Stimulated activated CD4-positive, alpha-beta T cell treated with anti-CD3 and anti-CD28 coated beads, Interleukin-4, amount 100 ng/mL, for 4 hours (primary cell): ENCODE measurements at places on chromosomes 4 and X.

- DNase-seq = no peak
Observed at GRCh38 chrX:129724754-129725153, 14.0 kb upstream of the XPNPEP2 start.

GRCh38 chrX:18582910-18583493 is 88.9 kb downstream of the RS1 start:
- DNase-seq = no peak

DNA sequence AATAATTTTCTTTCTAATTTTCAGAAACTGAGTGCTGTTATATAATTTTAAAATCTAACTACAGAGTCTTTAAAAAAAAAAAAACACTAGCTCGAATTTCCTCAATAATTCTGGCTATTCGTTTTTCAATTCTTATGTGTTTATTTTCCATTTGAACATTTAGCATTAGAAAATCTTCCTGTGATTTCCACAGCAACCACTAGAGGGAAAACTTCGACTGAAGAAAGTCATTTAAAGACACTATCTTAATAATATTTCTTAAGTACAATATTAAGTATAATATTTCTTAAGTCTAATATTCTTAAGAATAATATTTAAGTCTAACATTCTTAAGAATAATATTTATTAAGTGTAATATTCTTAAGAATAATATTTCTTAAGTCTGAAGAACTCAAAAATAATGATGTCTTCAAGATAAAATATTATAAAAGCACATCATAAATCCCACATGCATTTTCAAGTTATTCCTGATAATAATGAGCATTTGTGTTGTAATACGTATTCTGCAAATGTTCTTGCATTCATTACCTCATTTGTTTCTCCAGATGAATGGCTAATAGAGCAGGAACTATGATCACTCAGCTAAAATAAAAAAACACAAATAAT is 118.4 kb upstream of the WDR17 start:
- DNase-seq = no peak

DNA sequence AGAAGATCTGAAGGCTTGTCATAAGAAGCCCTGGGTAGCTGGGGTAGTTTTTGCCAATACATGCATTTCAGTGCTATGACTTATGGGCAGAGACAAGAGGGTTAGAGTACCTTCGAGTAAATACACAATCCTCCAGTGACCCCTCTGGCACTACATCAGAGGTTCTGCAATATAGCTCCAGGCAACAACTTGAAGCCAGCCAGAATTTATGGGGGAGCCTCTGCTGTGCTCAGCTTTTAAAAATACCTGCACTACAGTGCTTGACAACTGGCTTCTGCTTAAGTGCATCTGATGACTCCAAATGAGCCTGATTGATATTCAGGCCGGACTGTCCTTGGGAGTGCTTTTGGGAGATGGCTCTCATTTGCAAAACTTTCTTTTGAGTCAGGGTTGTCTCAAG is 44.9 kb upstream of the SMAD1 start:
- no peak for DNase-seq

DNA sequence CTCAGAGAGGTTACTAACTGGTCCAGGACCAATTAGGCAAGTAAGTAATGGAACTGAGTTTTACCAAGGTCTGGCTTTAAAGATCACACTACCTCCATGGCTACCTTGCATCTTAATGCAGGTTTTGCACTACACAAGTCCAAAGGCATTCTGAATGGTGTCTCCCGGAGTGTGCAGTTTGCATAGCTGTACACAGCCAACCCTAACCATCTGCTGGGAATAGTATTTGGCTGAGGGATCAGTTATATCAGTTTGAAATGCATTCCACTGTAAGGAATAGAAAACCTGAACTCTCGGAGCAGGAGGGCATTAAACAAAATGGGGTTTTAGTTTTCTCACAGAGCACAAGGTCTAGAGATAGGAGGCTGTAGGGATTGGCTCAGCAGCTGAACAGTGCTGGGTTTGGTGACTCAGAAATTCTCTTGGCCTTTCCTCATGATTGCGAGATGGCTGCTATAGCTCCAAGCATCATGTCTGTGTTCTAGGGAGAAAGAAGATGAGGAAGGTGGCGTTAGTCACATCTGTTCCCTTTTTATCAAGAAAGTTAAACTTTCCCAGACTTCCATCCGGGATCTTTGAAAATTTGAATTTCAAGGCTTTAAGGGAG is 177.1 kb downstream of the NHS start:
- no peak for DNase-seq

DNA sequence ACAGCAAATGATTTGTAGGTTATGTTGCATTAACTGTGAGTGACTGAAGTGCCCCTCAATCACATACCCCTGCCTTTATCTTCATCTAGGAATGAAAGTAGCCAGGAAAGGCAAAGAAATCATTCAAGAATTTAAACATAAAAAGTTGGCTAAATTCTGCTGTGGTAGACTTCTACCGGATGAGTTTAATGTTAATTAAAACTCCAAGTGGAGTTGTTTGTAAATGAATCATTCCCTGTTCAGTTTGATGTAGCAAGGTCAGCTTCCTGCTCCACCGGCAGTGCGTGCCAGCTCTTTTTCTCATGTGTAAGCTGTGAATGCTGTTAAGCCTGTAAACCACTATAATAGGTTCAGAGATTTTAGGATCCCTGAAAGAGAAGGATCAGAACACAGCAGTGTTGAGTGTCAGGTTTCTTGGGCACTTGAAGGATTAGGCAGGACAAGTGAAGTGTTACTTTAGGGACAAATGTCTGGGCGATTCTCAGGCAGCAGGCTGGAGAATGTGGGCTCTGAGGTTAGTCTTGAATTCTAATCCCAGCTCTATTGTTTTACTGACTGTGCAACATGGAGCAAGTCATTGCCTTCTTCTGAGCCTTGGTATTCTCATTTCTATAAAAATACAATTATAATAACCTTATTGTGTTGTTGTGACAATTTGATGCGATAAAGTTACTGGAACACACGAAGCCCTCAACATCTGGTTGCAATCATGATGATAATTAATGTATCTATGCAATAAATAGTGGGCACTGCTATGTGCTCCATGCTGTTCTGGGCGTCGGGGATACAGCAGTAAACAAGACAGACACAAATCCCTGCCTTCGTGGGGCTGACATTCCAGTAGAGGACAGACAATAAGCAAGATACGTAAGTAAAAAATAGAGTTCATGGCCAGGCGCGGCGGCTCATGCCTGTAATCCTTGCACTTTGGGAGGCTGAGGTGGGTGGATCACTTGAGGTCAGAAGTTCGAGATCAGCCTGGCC is 112.0 kb downstream of the SHROOM3 start:
- no peak for DNase-seq

- DNase-seq = no peak
Observed at GRCh38 chr4:18777190-18777930, 755.8 kb upstream of the LCORL start.

- no peak for DNase-seq
Observed at GRCh38 chrX:110987292-110987691, 108.7 kb upstream of the PAK3 start.

DNA sequence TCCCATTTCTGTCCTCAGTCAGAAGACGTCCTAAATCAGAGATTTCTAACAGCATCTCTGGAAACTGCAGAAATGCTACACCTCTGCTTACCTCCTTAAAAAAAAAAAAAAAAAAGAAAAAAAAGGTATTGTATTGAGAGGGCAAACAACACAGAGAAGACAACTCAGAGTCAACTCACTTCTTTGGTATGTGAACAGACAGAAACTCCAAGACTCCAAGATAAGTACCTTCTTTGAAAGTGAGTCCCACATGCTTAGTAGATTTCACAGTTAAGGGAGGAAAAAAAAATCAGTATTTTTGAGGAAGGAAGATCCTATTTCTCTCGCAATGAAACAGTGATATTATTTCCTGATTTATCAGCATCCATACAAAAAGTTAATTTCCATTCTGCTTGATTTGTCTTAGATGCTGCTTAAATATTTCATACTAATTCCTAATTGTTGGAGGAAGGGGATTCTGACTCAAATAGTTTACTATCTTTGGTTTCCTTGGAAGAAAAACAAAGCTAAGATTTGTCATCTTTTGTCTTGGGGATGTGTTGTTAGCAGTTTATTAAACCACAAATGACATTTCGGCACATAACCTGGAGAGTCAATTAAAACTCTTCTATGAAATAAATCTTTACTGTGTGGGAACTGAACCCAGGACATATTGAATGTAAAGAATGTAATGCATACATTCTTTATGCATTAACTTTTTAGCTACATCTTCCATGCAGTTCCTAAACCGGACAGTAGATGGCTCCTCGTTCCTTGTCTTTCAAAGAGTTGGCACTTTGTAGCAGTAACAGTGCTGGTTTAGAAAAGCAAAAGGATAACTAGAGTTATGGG is 4.7 kb downstream of the RASGEF1B start:
- peak; percentile 57 for DNase-seq

DNA sequence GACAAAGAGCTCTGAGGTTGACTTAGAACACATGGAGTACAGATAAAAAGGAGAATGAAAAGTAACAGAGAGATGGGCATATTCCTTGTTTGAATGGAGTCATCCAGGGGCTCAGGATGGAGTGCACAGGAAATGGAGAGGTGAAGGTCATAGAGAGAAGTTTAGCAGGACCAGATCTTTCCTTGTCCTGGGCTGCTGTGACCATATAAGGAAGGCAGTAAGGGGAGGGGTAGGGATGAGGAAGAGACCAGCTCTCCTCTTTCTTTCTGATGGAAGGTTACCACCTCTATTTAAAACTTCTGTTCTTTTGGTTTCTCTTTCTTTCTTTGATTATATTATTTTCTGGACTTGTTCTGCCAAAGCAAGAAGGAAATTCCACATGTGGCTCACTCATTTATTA is 27.0 kb downstream of the AR start:
- no peak for DNase-seq

GRCh38 chrX:133482056-133482952 is 67.0 kb upstream of the GPC4 start:
- DNase-seq = no peak

GRCh38 chr4:101989551-101989950 is 199.0 kb downstream of the BANK1 start:
- DNase-seq = no peak

- DNase-seq = no peak
Observed at GRCh38 chr4:78661086-78661690, 109.6 kb downstream of the ANXA3 start.

DNA sequence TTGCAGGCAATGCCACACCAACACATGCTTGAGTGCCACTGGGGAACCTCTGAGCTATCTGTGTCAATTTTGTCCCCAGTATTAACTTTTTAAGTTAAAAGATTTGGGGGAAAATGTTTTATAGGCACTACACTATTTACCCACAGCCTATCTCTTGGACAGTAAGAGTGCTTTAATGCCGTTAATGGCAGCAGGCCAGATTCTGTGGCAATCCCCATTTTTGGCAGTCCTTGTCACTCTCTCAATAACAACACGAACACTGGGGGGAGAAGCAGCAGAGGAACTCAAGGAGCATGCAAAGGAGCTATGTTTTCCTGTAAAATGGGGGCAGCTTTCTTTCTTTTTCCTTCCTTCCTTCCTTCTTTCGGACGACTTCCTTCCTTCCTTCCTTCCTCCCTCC is 168.6 kb downstream of the NSUN7 start:
- DNase-seq = no peak

GRCh38 chr4:159006202-159006601 is 96.7 kb upstream of the RAPGEF2 start:
- no peak for DNase-seq

- DNase-seq = no peak
Observed at GRCh38 chr4:17921451-17921850, 100.1 kb downstream of the LCORL start.

DNA sequence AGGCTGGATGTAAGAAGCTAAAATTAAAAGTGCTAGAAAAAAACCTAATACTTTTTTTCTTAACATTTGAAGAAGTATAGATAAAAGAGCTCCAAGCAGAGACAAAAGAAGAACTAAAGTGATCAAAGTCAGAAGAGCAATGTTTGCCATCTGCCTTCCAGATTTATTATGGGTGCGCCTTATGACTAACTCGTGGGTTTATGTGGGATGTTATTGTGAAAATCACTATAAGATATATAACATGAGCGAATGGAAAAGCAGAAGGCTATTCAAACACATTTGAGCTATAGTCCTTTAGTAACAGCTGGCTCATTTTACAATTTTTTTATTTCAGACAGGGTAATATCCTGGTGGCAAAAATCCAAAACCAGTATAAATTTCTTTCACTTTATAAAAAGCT is 1040.7 kb downstream of the RAPGEF2 start:
- DNase-seq = no peak

DNA sequence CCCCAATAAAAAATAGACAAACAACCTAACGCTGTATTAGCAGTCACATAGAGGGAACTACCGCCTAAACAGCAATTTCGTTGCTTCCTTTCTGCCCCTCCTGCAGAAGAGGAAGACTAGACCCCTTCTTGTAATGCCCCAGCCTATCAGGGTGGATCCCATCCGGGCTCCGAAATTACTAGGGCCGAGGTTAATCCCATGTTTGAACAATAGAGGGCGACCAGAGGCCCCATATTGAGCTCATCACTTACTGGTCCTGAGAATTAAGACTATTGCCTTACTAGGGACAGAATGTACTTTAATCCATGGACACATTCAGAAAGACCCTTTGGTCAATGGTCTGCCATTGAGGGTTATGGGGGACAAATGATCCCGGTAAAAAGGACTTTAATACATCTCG is 11.8 kb upstream of the ZNF630 start:
- peak; percentile 18 for DNase-seq

- DNase-seq = no peak
Observed at GRCh38 chrX:77967631-77968030, 1.8 kb downstream of the PGAM4 start.

DNA sequence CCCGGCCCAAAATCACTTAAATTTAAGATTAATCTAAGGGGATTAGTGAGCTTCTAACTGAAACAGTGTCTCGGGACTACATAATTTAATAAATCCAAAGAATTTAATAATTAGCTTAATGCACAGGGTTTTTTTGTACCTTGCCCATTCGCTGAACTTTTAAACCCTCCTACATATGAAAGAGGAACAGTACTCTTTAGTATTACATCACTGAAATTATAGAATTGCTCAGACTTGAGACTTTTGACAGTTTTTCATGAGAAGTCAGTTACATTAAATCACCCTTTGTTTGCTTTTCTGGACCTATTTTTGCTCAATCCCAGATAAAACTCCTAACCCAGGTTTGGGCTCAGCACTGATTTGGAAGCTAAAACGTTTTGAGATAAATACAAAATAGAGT is 2.4 kb upstream of the TADA2B start:
- DNase-seq = no peak

- no peak for DNase-seq
Observed at GRCh38 chr4:106875340-106875739, 160.8 kb downstream of the DKK2 start.

DNA sequence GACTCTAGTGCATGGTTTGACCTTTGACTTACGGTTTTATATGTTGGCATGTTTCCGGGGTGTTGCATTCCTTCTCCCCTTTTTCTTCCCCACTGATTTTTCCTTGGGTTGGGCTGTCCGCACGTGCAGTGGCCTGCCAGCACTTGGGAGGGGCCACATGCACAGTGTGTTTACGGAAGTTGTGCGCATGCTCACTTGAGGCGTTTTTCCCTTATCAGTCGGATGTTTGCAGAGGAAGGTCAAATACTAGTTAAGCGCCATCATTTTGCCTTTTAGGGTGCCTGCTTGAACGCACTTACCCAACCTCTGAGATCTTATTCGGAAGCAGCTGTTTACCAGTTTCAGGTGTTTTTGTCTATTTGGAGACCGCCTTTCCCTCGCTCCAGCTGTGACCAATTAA is 653.9 kb upstream of the AADAT start:
- DNase-seq = no peak

- no peak for DNase-seq
Observed at GRCh38 chr4:6992728-6993677, 50.2 kb upstream of the TADA2B start.

GRCh38 chrX:139931646-139932072 is 1.2 kb downstream of the ATP11C start:
- DNase-seq = no peak
